ENCODE measurements at places on chromosomes 5 and 9.

GRCh38 chr5:61525512-61526206 lies 193.6 kb downstream of the ZSWIM6 start:
- no peak for DNase-seq

DNA sequence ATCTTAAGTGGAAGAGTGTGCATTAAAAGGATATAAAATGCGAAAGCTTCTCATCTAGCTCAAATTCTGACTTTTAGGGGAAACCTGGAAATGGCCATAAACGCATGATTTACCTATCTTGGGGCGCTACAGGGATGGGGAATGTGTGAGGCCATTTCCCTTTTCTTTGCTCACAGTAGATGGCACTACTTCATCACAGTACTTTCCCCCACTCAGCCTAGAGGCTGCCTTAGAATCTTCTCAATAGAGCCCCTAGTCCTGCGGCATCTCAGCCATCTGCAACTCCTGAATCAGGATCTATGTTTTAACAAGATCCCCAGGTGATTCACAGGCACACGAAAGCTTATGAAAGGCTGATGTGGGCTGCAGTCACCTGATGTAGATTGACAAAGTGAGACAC lies 110.8 kb downstream of the LHFPL2 start:
- DNase-seq: no peak

DNA sequence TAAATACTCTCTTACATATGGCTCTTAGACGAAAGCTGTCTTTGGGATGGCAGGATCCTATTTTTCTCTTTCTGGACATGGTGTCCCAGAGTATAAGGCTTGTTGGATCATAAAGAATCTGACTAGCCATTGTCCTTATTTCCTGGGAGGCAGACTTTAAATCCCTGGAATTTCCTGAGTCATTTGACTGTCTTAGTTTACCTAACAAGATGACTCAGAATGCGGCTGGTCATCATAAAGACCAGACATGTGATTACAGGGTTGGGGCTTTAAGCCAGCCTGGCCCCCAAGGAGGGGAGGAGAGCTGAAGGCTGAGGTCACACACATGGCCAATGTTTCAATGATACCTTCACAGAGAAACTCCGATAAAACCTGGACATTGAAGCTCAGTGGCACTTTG lies 37.2 kb downstream of the FAM240B start:
- no peak for DNase-seq

DNA sequence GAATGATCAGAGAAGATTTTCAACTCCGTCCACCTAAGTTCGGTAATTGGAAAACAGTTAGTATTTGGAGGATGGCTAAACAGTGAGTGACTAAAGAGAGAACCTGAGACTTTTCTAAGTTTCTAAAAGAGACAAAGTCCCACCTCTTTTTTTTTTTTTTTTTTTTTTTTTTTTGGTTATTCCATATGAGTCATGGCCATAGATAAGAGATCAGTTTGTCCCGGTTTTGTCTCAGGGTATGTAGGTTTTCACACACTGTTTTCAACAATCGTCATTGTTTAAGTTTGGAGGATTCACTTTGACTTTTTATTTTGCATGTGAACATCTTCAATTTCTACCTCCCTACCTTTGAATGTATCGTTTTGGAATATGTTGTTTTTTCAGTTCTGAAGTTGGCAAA lies 85.9 kb downstream of the NTRK2 start:
- no peak for DNase-seq

GRCh38 chr5:130529511-130530485 lies 625.5 kb downstream of the CHSY3 start:
- DNase-seq: no peak

DNA sequence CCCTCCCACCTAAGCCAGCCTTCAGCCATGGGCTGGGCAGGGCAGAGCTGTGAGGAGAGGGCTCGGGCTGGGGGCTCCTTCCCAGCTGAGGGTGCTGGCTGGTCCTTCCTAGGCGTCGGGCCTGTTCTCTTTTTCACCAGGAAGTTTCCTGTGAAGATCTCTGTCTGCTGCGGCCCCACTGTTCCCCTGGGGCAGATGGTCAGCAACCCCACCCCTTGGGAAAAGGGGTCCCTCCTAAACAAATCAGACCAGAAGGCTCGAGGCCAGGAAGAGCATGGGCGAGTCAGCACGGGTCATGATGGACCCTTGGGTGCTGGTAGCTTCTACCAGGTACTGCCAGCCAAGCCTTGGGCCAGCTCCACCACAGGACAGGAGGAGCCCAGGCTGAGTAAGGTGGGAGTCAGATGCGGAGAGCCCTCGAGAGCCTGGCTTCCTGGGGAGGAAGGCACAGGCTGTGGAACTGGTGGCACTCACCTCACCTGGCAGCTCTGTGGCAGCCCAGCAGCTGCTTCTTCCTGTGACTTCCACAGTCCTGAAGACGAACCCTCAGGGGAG lies 3.5 kb downstream of the CACNA1B start:
- no peak for DNase-seq

DNA sequence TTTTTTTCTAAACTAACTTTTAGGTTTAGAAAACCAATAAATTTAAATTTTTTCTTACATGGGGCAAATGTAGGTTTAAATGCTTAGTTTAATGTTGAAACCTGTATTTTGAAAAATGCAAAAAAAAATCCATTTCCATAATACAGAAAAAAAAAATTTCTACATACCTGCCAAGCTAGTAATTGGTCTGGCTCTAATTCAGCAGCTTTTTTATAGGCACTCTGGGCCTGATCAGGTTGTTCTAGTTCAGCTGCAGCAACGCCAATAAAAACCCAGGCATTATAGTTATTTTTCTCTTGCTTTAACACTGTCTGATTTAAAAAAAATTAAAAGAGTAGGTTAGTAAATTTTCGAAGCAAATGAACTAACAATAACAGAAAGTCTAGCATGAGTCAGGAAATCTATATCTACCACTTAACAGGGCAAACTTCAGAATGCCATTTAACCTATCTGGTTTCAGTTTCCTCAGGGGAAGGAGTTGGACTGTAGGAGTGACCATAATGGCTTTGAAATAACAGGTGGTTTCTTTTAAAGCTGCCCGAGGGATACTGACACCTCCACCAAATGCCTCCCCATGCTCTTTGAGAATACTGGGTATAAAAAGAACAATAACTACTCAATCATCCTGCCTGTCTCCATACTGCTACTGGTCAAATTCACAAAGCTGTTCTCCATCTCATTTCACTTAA lies 11.6 kb downstream of the SKIC3 start:
- no peak for DNase-seq

- no peak for DNase-seq
Measured at GRCh38 chr9:2390028-2390427, 231.6 kb upstream of the VLDLR start.

DNA sequence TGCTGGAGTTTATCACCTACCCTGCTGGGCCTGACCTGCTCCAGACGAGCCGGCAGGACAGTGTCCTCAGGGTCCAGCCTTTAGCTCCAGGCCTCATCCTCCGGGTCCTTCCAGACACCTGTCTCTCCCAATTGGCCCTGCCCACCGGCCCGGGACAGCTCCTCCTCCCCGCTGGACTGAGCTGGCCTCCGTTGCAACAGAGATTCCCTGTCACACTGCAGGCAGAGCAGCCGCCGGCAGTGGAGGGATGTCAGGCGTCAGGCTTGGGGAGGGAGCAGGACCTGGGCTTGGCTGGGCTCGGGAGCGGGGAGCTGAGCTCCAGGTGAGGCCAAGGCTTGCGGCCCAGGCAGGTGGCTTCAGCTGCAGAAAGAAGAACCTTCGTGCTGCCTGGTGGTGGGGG lies 1.7 kb downstream of the KCNT1 start:
- no peak for DNase-seq

GRCh38 chr5:157541447-157542118 lies 34.0 kb downstream of the ADAM19 start:
- no peak for DNase-seq

- no peak for DNase-seq
Measured at GRCh38 chr9:106350777-106351176, 512.2 kb upstream of the ZNF462 start.
